Stimulated activated CD4-positive, alpha-beta T cell treated with anti-CD3 and anti-CD28 coated beads, TNF-alpha, amount 100 ng/mL, for 48 hours (primary cell): ENCODE measurements at places on chromosomes 2 and 18.
A peak's percentile ranks its signal among the peaks of the same experiment; 100 is the strongest.

- DNase-seq, result peak; percentile 47
Measured at GRCh38 chr18:62425465-62426190, 97.2 kb upstream of the ZCCHC2 start.

GRCh38 chr2:202169131-202169530 is 69.3 kb downstream of the SUMO1 start:
- DNase-seq, result no peak

DNA sequence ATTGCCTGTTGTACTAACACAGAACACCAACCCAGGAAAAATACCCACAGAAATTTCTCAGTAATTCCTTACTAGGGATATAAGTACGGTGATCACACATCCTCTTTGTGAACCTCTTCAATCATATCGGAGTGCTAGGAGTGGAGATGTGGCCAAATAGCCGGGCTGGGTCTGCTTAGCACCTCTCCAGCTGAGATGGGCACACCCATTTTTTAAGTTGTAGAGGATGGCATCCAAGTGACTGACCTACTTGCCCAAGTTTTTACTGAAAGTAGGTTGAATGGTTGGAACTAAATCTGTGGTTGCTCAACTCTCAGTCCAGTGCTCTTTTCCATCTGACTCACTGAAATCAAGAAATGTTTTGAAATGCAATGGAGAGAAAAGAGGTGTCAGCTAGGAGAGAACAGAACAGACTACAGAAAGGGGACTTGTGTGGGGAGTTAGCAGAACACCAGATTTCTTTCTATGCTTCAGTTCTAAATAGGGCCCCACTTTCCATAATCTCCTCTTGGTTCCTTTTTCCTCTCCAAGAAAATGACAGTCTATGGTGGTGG is 68.7 kb upstream of the FSHR start:
- DNase-seq, result no peak

DNA sequence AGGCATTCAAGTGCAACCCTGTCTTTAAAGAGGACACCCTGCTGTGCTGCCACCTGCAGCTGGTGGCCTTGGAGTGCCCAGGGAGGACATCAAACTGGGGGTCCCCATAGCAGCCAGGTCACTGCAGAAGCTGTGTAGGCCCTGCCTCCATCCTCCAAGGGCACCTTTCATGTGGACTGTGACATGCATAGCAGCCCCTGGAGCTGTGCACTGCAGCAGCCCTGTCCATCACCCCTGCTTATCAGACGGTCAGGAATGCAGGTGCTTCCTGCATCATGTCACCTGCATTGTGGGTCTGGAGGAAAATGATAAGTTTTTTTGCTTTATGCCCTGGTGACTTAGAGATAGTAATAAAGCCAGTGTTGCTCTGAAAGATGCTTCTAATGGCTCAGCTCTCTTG is 155.7 kb downstream of the DYSF start:
- no peak for DNase-seq

- no peak for DNase-seq
Measured at GRCh38 chr2:144515696-144516410, 4.1 kb downstream of the ZEB2 start.

- no peak for DNase-seq
Measured at GRCh38 chr2:69456950-69457445, 19.8 kb upstream of the NFU1 start.

DNA sequence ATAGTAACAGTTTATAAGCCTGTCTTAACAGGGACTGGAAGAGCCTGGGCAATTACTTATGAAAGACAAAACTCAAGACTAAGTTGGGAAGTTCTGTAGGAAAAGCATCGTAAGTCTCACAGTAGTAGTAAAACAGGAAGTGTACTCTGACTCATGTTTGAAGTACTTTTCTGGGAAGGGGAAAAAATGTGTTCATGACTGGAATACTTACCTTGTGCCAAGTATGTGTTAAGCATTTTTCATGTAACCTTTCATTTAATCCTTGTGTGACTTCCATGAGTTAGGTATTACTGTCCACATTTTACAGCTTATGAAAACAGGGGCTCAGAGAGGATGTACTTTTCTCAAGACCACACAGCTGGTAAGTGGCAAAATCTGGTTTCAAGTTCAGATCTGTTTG is 13.7 kb upstream of the SKOR2 start:
- no peak for DNase-seq

DNA sequence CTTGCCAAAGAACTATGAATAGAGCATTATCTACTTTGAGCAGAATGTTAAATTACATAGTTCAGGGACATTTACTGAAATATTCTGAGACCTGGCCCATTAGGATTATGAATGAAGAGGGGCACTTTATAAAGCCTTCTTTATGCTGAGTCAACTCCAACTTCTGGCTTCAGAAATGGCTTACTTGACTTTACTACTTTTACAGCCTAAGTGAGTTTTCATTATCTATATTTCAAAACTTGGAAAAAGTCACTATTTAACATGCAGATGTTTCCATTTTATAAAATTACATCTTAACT is 37.7 kb downstream of the SESTD1 start:
- DNase-seq, result no peak

- DNase-seq, result no peak
Measured at GRCh38 chr2:222283634-222284033, 15.2 kb downstream of the PAX3 start.

DNA sequence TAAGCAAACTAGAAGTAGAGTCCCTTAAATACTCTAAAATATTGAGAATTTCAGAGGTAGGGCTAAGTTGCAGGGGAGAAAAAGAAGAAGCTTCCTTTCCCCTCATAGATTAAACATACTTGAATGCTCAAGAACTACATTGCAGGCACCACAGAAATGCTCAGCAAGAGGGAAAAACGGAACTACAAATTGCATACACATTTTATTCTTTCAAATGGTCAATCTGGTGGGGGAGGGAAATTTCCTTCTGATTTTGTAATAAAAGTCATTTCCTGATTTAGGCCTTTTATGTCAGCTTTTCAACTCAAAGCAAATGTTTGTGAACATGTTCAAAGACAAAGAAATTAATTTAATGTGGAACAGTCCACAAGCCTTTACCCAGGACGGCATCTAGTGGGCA is 33.0 kb downstream of the FARSB start:
- no peak for DNase-seq

DNA sequence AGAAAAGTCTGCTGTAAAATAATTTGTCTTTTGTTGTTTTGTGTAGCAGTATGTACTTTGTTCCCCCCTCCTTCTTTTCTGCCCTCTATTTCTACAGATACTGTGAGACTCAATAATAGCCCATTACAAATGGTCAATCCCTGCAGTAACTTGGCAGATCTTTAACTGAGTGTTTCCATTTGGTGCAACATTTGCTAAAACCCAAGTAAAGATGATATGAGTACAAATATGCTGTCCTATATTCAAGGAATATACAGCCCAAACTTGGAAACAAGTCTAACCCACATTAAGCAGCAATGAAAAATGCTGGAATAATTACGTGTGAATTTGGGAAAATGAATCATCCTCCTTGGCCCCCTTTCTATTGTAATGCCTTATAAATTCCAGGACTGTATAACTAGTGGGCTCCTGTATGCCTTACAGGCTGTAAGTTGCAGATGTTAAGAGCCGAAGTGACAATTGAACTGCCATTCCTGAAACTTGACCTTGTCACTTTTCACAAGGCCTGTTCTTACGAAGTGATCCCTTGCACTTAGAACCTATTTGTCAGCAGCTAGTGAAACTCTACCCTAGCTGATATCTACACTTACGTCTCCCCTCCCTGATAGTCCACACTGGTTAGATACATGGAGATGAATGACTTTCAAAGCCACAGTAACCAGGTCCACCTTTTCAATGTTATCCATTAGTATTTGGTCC is 104.9 kb downstream of the IRS1 start:
- DNase-seq, result no peak

GRCh38 chr2:222169346-222169745 is 129.5 kb downstream of the PAX3 start:
- no peak for DNase-seq

DNA sequence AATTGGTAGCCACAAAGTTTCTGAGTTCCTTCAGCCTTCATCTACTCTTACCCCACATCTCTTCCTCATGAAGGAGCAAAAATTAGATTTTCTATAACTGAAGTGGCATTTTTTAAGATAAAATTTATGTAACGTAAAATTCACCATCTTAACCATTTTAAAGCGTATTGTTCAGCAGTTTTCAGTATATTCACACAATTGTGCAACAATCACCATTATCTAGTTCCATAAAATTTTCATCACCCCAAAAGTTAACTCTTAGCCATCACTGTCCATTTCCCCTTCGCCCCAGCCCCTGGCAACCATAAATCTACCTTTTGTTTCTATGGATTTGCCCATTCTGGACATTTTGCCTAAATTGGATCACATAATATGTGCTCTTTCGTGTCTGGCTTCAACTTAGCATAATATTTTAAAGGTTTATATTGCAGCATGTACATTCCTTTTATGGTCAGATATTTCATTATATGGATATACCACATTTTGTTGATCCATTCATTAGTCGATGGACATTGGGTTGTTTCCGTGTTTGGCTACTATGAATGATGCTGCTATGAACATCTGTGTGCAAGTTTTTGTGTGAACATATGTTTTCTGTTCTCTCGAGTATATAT is 44.6 kb downstream of the ATIC start:
- DNase-seq, result no peak

GRCh38 chr2:107174171-107174570 is 288.2 kb upstream of the ST6GAL2 start:
- DNase-seq, result no peak

DNA sequence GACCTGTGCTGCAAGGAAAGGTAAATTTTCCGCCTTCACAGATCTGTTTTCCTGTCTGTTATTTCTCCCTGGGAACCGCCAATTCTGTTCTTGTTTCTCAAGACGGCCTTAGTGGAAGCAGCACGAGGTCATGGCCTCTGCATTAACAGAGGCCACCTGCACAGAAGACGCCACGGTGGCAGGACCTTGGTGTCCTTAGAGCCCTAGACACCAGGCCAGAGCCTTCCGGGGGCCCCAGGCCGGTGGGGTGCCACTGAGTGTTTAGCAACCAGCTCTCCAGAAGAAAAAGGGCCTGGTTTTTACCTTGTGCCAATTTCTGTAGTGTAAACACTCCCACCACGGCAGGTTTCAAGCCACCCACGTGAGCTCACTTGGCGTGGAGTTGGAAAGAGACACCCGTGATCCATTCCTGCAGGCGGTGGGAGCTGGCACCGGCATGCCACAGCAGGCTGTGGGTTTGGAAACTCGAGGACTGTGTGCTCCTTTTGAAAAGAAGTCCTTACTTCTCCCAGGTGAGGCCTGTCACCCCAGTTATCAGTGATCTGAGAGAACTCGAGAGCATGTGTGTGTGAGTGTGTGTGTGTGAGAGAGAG is 103.9 kb upstream of the HDAC4 start:
- no peak for DNase-seq

- no peak for DNase-seq
Measured at GRCh38 chr18:62621546-62621945, 93.8 kb upstream of the PHLPP1 start.

DNA sequence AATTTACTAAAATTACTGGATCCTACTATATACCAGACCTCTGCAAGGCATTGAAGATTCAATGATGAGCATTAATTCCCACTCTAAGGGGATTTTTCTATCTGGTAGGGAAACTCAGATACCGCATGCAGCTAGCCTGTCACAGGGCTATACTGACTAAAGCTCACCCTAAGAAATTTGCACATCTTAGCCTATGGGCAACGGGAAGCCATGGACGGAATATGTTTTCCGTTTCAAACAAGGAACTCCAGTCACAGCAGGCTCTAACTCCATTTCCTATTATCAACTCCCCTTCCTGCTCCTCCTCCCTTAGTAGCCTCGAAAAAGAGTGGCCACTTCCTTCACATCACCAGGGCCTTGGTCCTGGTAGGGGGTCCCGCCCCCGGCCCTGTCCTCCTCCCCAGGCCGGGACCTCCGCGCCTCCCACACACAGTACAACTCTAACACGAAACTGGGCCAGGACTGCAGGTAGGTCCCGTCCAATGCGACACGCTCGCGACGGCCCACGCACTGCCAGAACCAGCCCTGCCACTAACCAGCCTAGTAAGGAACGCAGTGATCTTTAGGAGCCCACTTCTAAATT is 659 bp upstream of the COX5B start:
- DNase-seq, result no peak

GRCh38 chr2:72236445-72237067 is 88.9 kb upstream of the CYP26B1 start:
- DNase-seq, result no peak

DNA sequence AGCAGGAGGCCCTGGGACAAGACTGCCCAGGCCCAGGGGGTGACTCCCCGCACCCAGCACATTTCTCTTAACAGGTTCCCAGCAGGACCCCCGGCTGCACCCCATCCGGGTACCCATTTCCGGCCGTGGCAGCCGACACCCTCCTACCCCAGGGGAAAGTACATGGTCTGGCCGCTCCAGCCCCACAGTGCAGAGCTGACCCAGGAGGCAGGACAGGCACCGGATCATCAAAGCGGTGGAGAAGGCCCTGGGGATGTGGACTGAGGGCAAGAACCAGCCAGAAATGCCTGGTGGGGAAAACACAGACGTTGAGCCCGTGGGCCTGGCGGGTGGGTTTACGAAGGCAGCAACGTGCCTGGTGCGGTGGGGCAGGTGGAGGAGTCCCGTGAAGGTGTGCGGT is 79.5 kb upstream of the GPC1 start:
- DNase-seq, result no peak

DNA sequence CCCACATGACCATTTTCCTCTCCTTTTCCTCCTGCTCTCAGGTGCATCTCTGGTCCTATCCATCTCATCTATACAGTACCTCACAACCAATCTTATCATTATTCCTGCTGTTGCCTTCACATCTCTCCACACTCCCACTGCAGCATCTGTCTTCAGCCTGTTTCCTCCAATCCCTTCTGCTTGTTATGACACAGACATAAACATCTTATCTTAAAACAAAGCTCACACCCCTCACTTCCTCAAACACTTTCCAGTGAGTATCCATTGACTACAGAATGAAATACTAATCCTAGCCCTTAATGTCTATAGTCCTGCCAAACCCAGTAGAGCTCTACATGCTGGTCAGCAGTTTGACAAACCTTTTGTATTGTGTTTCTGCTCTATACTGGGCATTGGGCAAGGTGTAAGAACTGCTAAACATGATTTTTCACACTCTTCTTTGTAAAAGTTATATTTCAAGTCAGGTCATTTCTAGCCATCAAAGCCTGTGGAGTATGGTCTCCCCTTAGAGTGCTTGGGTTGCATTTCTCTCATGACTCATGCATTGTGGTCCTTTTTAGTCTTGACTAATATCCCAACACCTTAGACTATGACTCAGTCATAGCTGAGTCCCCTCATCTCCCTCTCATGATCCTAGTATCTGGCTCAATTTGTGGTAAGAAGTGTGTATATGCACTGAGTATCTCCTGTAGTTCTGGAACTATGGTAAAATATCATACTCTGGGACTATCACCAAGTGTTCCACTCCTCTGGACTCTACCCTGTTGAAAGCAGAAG is 187.0 kb downstream of the CYRIA start:
- no peak for DNase-seq
